ENCODE measurements at places on chromosomes 6 and 20. TPM values are rescaled to one million over a fixed set of nuclear protein-coding genes. Genes with fewer than 3 reads are reported as not detected.

ARHGAP40 gene
- 0.04 TPM for polyA plus RNA-seq

- no peak for DNase-seq
Observed at GRCh38 chr6:133551436-133551835, 310.3 kb downstream of the EYA4 start.

RNF217 gene
- polyA plus RNA-seq = 2.3 TPM

GRCh38 chr20:31707994-31708735 is 14.5 kb downstream of the BCL2L1 start:
- peak; percentile 80 for DNase-seq

- no peak for DNase-seq
Observed at GRCh38 chr6:30555816-30556065, 548 bp downstream of the GNL1 start.
